ENCODE measurements at places on chromosomes 3 and 15.
A peak's percentile ranks its signal among the peaks of the same experiment; 100 is the strongest.

GRCh38 chr15:83477808-83478537 lies 30.8 kb downstream of the SH3GL3 start:
- no peak for DNase-seq

- DNase-seq = peak; percentile 96
Observed at GRCh38 chr3:187738331-187739093, 6.8 kb downstream of the BCL6 start.

- DNase-seq = peak; percentile 55
Observed at GRCh38 chr3:4709341-4709740, 216.2 kb downstream of the ITPR1 start.

DNA sequence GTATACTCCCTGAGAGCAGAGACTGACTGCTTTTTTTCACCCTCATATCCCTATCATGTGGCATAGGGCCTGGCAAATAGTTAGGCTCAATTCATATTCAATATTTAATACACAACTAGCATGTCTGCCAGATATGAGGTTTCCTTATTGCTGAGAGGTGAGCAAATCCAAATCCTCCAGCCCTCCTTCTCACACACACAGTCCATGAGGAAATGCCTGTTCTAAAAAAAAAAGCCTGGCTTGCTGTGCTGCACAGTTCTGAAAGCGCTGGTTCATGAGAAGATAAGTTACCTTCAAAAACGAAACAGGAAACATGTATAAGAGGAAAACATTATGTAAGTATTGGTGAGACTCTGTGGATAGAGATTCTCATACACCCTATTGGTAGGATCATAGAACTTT lies 15.5 kb upstream of the ACAP2 start:
- no peak for DNase-seq

DNA sequence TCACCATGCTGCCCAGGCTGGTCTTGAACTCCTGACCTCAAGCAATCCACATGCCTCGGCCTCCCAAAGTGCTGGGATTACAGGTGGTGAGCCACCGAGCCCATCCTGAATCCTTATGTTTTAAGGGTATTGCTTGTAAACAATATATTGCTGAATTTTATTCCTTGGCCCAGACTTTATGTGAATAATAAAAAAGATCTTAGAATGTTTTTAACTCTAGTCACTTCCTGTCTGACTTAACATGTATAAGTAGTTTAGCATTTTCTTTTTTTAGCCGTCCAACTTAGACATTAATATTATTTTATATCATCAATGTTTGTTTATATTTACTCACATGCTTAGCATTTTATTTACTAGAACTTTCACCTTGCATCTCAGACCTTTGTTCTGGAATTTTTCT lies 9.2 kb upstream of the EIF2B5 start:
- DNase-seq = peak; percentile 52

GRCh38 chr3:87000940-87001339 lies 10.0 kb upstream of the VGLL3 start:
- no peak for DNase-seq

DNA sequence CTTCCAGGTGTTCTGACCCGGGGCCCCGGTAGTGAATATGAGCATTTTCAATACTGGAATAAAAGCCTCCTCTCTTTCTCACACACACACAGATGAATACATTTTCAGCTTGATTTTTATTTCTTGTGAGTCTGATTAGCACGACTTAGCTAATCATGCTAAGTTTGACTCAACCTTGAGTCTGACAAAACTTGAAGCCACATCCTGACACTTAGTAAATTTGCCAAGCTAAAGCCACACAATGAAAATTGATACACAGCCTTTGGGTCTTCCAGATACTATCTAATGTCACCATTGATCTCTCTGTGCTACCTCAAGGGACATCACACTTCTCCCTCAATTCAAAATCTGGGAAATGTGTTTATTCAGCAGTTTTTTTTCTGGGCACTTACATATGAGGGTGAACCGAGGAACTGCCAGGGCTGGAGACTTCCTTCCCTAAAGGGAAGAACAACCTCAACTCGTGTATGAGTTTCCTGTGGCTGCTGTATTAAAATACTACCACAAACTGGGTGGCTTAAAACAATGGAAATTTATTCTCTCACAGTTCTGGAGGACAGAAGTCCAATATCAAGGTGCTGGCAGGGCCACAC lies 18.6 kb downstream of the TMEM266 start:
- DNase-seq = no peak

DNA sequence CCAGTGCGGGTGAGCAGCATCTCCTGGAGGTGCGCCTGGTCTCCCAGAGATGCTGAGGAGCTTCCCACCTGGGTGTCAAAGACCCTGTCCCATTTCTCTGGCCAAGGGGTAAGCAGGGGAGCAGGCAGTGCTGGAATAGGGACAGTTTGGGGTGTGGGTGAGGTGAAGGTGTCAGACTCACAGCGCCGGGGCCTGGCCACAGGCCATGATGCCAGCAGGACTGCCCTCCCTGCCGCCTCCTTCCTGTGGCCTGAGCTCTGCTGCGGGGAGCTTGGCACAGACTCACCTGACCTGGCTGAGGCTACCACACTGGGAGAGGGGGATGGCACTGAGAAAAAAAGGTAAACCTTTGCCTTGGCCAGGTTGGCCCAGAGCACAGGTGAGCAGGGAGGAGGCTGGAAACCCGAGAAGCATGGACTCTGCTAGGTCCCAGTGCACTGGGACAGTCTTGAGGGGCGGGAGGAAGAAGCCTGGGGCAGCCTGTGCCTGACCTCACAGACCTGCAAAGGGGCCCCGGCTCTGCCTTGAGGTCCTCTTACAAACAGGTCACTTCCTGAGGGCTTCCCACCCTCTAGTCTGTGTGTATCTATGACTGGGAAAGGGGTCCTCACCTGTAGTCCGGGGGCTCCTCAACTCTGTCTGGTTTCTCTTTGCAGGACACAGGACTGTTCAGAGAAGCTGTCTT lies 28.2 kb downstream of the GRAMD2A start:
- no peak for DNase-seq

GRCh38 chr3:4776980-4777581 lies 202.2 kb upstream of the BHLHE40 start:
- no peak for DNase-seq

GRCh38 chr3:41196499-41197410 lies 2.5 kb upstream of the CTNNB1 start:
- no peak for DNase-seq

DNA sequence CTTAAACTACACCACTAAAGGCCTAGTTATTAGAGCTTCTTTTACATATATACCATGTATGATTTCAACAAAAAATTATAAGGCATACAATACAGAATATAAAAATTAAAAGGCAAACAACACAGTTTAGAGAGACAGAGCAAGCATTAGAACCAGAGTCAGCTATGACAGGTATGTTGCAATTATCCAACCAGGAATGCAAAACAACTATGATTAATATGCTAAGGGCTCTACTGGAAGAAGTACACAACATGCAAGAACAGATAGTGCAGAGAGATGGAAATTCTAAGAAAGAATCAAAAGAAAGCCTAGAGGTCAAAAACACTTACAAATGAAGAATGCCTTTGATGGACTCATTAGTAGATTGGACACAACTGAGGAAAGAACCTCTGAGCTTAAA lies 39.6 kb downstream of the CCDC54 start:
- peak; percentile 31 for DNase-seq

- no peak for DNase-seq
Observed at GRCh38 chr15:42358141-42358540, 1.2 kb upstream of the CAPN3 start.

GRCh38 chr3:36689560-36689959 lies 74.8 kb downstream of the DCLK3 start:
- no peak for DNase-seq

DNA sequence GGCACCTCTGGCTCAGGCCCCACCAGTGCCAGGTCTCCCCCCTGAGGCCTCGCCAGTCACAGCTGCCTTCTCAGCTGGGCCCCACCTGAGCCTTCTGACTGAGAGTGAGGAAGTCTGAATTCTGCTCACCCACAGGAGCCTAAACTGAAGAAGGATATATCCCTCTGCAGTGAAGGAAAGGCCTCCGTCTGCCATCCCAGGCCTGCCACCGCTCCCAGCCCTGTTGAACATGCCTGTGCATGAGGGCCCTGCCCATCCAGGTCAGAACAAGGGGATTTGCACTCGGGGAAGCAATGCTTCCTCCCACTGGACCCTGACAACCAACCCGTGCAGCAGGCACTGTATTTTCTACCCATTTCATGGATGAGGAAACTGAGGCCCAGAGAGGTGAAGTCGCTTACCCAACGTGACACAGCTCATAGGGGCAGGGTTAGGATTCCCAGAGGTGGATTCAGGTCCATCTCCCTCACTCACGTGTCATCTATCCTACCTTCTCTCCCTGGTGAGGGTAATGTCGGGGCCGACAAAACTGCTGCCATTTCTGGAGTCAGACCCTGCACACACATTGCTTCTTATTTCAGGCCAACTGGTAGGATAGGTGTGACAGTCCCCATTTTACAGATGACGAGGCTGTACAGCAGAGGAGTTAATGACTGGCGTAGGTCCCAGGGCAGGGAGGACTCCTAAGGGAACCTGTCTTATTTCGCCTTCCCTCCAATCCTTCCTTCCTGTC lies 22.6 kb downstream of the ATP2B2 start:
- no peak for DNase-seq

DNA sequence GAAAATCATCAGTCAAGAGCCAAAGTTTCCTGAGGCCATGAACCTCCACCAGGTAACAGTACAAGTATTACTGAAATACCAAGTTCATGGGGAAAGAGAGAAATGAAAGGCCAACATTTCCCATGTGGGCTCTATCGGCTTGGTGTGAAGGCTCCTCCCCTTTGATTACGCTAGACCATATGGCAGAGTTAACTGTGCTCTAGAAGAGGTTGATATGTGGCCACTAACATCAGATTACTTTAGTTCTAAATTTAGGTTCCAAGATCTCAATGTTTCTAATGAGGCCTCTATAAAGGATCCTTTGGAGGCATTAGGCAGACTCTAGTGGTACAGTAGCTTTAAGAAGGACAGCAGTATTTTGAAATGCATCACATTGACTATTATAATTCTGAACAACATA lies 127.1 kb downstream of the SEMA6D start:
- DNase-seq = no peak

DNA sequence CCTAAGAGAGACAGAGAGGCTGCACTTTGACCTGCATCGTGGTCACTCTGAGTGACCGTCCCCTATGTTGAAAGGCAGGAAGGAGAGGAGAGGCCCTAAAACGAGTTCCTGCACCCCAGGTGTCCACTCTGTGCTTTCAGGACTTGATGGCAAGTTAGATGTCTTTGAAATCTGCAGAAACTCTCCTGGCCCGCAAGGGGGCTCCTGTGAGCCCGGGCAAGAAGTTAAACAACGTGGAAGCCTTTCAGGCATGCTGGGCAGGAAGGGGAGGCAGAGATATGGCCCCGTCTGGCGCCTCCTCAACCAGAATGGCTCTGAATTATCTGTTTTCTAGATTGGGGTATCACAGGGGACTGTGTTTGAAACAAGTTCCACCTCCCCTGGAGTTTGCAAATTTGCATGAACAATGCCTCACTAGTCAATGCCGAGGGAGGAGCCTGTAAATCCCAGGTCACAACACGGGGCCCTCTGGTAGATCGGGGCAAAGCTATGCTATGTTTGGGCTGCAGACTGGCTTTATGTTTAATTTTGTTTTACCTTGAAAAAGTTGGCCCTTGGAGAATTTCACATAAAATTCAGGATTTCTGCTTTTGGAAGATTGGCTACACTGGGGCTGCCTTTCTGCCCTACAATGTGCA lies 9.8 kb downstream of the CTXND1 start:
- DNase-seq = peak; percentile 58

GRCh38 chr3:65712140-65712539 lies 326.6 kb downstream of the MAGI1 start:
- DNase-seq = no peak

- no peak for DNase-seq
Observed at GRCh38 chr15:85518979-85519761, 138.8 kb downstream of the AKAP13 start.

- DNase-seq = no peak
Observed at GRCh38 chr15:44173813-44174212, 21.3 kb downstream of the FRMD5 start.

DNA sequence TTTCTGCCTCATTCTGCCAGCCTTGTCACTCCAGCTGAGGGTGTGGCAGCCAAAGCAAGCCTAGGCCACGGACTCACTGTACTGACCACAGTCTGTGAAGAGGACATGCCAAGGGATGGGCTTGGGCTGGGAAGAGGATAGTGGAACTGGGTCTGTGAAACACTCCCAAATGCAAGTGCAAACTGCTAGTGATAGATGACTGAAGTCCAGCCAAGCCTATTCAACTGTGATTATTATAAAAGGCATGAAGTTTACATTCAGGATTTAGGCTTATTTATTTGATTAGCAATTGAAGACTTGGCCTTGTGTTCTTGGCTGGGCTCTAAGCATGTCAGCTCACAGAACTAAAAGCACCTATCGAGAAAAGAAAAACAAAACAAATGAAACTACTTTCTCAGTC lies 84.9 kb upstream of the UBE2E1 start:
- DNase-seq = no peak

- no peak for DNase-seq
Observed at GRCh38 chr3:48367201-48367600, 4.8 kb upstream of the FBXW12 start.

DNA sequence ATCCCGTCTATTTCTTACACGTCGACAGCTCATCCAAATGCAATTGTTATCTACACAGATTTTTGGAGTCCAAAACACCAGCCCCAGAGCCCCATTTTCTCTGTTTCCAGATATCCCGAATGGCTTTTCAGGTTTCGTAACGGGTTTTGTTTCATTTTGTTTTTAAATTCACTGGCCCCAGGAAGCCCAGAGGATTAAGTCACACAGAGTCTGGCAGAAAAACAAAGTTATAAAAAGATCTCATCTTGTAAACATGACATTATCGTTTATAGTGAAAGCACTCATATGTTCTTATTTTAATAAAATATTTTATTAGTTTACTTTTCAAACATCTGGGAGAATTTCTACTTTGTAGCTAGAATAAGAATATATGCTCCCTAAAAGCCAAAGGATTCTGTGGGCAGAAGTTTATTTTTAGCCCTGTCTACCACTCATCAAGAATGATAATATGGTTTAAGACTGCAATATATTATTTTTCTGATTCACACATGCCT lies 149.3 kb upstream of the SLC2A2 start:
- no peak for DNase-seq

GRCh38 chr3:128077665-128078064 lies 25.4 kb downstream of the SEC61A1 start:
- no peak for DNase-seq

GRCh38 chr15:39794954-39795353 lies 12.3 kb upstream of the FSIP1 start:
- DNase-seq = no peak

DNA sequence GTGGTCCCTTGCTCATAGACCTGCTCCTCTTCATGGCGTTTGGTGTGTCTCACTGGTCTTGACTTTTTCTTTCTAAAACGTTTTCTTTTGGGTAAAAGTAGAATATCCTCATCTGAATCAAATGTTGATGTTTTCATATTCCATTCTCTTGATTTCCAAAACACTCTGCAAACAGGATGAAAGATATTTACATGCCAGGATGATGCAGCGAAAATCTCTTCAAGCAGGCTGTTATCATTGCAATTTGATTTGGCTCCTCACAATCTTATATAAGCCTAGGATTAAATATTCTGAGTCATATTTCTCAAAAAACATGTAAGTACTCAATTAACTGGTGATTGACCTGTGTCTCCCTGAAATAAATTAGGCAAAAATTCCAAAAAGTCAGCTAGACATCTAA lies 10.1 kb downstream of the PP2D1 start:
- DNase-seq = no peak

Measured in ELR (cell line).